ENCODE measurements at places on chromosomes 1 and 21.

GRCh38 chr1:112735752-112736151 is 20.6 kb upstream of the PPM1J start:
- no peak for DNase-seq

DNA sequence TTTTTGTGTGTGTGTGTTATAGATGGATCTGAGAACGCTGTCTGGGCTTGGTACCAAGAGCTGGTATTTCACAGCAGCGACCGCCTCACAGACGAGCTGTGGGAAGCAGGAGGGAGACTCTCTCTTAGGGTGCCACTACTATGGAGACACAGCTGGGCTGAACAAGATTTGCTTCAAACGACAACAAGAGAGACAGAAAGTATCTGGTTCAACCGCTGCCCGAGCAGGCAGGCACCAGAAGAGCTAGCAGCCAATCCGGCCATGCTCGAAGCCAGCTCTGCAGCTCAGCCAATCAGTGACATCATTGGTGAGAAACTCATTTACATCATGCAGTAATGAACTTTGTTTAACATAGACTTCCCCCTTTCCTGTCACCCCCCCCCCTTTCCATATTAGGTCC is 341.3 kb downstream of the USP25 start:
- no peak for DNase-seq

DNA sequence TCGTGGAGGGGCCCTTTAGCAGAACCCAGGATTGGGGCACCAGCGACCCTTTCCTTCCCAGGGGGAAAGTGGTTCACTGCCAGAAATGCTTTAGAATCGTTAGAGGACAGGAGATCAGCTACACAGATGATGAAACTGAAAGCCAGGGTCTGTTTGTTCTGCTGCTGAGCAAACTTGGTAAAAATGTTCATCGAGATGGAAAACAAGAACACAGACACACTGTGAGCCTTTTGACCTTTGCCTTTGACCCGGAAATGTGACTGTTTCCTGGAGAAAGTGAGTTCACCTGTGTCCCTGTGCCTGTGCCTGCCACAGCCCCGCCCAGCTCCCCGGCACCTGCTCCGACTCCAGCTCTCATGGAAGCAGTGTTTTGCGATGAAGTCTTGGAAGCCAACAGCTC is 234.3 kb downstream of the CAMTA1 start:
- DNase-seq, result no peak

- DNase-seq, result no peak
Observed at GRCh38 chr1:56453016-56453415, 126.3 kb downstream of the PLPP3 start.

- DNase-seq, result peak; percentile 10
Observed at GRCh38 chr1:94237291-94238226, at the start of gene ARHGAP29. Gene ARHGAP29 (minus strand): TSS chr1:94237584. CDS start chr1:94231611, 5,973 bp downstream.

GRCh38 chr1:114323959-114324661 is 170.4 kb upstream of the SYT6 start:
- no peak for DNase-seq

- no peak for DNase-seq
Observed at GRCh38 chr1:66384258-66384921, 149.6 kb upstream of the SGIP1 start.

GRCh38 chr21:29182691-29183092 is 52.2 kb downstream of the MAP3K7CL start:
- DNase-seq, result no peak

DNA sequence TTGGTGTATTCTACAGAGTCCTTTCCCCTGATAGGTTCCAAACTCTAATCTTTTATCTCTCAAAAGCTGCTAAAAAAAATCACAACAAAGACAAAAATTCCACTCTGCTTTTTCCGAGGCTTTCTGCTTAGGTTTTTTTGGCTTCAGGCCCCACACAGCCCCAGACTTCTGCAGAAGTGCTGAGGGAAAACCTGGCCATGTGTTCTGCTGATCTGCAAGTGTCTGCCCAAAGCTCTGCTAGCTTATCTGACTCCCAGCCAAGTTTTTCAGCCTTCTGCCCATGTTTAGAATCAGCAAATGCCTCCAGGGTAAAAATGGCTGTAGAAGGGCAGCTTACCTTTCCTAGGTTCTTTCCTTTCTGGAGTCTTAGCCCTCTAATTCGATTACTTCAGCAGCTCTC is 28.4 kb downstream of the DISP3 start:
- DNase-seq, result no peak

GRCh38 chr1:59880735-59881134 is 45.8 kb downstream of the CYP2J2 start:
- DNase-seq, result no peak

GRCh38 chr1:60888126-60888525 is 194.2 kb upstream of the NFIA start:
- DNase-seq, result no peak

DNA sequence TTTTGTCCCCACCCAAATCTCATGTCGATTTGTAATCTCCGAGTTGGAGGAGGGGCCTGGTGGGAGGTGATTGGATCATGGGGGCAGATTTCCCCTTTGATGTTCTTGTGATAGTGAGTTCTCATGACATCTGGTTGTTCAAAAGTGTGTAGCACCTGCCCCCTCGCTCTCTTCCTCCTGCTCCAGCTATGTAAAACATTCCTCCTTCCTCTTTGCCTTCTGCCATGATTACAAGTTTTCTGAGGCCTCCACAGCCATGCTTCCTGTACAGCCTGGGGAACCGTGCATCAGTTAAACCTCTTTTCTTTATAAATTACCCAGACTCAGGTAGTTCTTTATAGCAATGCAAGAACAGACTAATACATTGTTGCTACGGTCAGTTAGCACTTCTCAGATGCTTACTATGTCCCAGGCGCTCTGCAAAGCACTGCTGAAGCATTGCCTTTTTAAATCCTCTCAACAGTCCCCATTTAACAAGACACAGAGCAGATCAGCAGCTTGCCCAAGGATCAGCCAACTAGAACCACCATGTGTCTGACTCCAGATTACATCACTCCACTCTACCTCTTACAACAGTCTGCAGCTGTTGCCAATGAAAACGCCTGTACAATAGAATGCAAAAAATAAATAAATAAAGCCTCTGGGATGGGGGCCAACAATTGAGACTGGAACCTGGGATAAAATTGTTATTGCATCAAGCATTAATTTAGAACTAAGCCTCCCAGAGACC is 52.4 kb upstream of the USP1 start:
- no peak for DNase-seq

GRCh38 chr21:27589781-27590180 is 622.9 kb upstream of the ADAMTS5 start:
- DNase-seq, result no peak

GRCh38 chr1:110245876-110246620 is 35.9 kb downstream of the KCNC4 start:
- no peak for DNase-seq

DNA sequence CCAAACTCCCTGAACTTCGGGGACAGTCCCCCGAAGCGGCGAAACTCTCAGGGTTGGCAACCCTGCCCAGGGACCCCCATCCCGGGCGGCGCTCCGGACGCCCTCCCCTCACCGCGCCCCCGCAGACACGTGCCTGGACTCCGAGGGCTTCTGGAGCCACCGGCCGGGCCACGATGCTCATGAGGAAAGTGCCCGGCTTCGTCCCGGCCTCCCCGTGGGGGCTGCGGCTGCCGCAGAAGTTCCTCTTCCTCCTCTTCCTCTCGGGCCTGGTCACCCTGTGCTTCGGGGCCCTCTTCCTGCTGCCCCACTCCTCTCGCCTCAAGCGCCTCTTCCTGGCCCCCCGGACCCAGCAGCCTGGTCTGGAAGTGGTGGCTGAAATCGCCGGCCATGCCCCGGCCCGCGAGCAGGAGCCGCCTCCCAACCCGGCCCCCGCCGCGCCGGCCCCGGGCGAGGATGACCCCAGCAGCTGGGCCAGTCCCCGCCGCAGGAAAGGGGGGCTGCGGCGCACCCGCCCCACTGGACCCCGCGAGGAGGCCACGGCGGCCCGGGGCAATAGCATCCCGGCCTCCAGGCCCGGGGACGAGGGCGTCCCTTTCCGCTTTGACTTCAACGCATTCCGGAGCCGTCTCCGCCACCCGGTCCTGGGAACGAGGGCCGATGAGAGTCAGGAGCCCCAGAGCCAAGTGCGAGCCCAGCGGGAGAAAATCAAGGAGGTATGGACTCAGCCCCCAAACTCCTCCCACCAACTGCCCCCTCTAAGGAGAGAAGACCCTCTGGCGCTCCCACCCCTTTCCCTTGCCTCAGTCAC is 1.2 kb downstream of the MAN1C1 start:
- no peak for DNase-seq

DNA sequence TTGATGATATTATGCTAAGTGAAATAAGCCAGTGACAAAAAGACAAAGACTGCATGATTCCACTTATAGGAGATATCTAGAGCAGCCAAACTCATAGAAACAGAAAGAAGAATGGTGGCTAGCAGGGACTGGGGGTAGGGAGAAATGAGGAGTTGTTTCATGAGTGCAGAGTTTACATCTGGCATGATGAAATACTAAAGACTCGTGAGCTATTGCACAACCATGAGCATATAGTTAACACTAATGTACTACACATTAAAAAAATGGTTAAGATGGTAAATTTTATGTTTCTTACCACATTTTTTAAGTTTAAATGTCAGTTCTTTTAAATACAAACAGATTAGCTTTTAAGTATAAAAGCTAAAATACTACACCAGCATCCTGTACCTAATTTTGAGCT is 57.8 kb downstream of the ESRRG start:
- DNase-seq, result no peak

GRCh38 chr21:15397258-15397657 is 332.5 kb upstream of the NRIP1 start:
- DNase-seq, result no peak

DNA sequence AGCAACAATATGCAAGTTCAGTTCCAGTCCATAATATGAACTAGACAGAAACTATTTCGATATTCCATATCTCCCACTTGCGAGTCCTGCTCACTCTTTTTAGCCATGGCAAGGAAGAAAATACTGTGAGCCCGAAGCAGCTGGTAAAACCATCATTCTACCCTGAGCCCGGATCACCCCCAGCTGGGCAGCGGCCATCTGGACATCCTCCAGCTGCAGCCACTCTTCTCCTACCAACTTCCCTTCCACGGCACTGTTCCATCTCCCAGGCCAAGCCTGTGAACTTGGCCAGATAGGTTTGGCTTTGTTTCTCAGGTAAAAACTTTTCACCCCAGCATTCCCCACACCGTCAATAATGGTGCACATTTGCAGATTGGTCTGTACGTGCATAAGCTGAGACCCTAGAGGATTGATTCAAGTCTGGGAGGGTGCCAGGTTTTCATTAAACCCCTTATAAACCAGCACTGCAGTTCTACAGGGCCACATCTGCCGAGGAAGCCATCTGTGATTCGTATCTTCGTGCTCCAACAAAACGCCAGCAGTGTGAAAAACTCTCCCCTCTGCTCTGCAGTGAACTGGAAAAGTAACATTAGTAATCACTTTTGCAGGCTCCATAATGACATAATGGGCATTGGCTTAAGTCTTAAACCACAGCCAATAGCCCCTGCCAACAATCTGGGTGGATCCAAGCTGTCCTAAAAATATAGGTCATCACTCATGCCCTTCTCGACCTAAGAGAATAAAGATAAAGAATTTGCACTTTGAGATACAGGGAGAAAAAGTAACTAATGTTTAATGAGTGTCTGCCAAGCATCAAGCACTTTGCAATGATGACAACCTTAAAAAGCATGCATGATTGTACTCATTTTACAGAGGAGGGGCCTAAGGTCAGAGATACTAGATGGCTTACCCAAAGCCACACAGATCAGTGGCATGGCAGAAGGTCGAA is 205.1 kb downstream of the PLPP3 start:
- no peak for DNase-seq

- no peak for DNase-seq
Observed at GRCh38 chr1:208187499-208188041, 56.6 kb downstream of the PLXNA2 start.

DNA sequence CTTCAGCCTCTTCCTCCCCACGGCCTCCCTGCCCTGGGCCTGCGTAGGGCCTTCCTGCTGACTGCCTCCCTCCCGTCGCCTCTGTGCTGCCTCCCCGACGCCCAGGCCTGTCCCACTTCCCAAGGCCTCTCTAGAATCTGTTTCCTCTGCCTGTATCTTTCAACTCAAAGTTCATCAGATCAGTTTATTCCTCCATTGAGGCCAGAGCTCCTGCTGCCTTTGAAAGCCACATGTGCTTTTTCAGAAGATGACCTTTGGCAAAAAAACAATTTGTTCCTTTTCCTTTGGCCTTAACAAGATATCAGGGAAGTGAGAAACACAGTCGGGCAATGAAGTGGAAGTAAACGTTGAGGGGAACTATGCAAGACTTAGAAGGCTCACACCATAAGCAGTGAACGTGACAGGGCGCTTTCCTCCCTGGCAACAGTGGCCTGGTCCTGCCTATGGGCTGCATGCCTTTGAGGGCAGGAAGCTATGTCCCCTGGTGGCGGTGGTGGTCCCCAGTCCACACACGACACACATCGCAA is 85.9 kb downstream of the PSMG1 start:
- DNase-seq, result no peak

- DNase-seq, result no peak
Observed at GRCh38 chr1:169138866-169139670, 32.6 kb downstream of the ATP1B1 start.

GRCh38 chr1:33624991-33625870 is 152.8 kb downstream of the ZSCAN20 start:
- DNase-seq, result no peak

DNA sequence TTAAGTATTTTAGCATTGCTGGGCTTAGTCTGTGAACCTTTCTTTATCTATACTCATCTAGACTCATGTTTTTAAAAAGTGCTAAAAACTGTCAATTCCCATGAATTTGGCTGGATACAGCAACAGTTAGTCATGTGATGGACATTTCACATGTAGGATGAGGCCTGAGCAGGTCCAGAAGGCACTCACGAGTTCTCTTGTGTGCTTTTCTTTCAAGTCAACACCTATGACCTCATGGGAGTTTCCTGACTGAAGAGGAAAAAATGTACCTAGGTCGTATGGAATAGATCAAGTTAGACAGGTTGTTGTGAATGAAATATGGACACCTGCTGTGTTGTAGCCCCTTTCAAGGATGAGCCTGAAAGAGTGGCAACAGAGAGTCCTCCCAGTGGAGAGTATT is 394.2 kb downstream of the DUSP10 start:
- no peak for DNase-seq

DNA sequence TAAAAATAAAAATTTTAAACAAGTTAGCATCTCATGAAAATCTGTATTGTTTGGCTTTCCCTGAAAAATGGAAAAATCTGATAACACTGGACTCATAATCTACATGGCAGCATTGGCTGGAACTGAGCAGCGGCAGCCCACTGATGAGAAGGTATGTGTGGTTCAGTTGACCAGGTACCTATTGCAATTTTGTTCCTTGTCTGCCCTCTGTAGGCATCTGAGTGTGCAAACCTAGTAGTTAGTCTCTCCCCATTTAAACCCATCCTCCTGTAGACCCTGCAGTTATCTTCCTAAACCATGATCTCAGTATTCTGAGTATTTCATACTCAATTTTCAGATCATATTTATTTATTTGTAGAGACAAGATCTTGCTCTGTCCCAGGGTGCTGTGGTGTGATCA is 59.4 kb upstream of the SERBP1 start:
- no peak for DNase-seq
